Right cardiac atrium (tissue), 5 donors: ENCODE measurements at places on chromosomes 6 and 20. TPM values are rescaled to one million over a fixed set of nuclear protein-coding genes. Genes with fewer than 3 reads are reported as not detected.

MLN gene
- not detected for polyA plus RNA-seq

CLIC5 gene
- polyA plus RNA-seq = 60.5 TPM

RSPO4 gene
- 0.25 TPM for polyA plus RNA-seq

- DNase-seq = no peak
These were observed 79.2 kb upstream of the LY86 start for GRCh38 chr6:6509284-6509683.

DNA sequence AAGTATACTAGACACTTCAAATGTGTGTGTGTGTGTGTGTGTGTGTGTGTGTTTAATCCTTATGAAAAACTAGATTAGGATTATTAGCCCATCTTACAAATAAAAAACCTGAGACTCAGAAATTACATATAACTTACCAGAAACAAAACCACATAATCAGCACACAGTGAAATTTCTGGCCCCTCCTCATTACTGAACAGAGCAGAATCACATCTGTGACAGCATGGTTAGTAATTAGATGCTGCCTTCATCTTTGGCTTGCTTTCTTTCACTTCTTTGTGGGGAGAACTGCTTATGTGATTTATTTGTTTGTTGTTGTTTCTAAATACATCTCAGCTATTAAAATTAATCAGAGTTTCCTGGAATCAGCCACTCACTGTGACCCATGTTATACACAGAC lies 267.1 kb downstream of the TENT5A start:
- no peak for DNase-seq
